Activated CD8-positive, alpha-beta memory T cell treated with anti-CD3 and anti-CD28 coated beads for 48 hours (primary cell): ENCODE measurements at places on chromosomes 1 and 21.
A peak's percentile ranks its signal among the peaks of the same experiment; 100 is the strongest.

DNA sequence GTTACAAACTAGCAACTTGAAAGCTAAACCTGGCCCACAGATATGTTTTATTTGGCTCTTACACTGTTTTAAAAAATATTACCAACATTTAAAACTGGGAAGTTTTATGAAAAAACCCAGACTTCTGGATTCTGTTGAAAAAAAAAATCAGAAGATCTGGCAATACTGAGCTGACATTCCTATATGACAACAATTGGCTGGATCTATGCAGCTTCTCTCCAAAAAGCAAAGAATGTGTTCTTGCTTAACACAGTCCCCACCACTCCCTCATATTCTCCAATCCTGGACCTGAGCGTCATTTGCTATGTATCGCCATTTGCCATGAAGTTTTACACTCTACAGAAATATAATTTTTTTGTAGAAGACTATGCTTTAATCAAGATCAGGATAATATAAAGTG lies 859.6 kb downstream of the LTN1 start:
- no peak for DNase-seq

GRCh38 chr1:6224718-6225117 lies 11.0 kb downstream of the ICMT start:
- DNase-seq, result no peak

- DNase-seq, result peak; percentile 68
Observed at GRCh38 chr1:221839782-221840395, 98.0 kb upstream of the DUSP10 start.

DNA sequence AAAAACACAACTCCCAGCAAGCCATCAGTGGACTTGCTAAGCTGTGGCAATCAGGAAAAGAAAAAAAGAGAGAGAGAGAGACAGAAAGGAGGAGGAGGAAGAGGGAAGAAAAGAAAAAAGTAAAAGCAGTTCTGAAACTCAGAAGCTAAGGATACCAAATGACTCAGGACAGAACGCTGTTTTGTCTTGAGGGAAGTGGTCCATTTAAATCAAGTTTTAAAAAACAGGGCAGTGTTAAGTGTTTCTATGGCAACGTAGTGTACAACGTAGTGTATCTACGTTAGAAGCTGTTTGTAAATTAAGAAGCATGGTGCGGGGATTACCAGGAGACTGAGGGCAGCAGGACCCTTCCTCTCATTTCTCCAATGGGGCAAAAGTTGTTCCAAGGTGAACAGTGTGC lies 5.8 kb downstream of the ADORA3 start:
- DNase-seq, result no peak

GRCh38 chr1:94094469-94095111 lies 26.4 kb downstream of the ABCA4 start:
- no peak for DNase-seq

DNA sequence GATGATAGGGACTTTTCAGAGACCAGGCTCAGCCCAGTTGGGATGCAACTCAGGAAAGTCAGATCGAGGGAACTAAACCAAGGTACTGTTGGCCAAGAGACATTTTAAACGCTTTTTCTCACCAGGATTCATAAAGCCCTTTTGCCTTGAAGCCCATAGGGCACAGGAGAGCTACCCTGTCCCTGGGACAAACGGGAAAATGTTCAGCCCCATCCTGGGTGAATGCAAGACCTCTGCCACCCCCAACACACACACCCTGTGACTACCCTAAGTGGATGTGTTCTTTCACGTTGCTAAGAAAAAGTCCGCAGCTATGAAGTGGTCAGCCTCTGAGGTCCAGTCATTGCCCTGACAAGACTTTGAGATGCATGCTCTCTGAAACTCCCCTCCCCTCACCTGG lies 58.4 kb downstream of the ITPKB start:
- DNase-seq, result no peak

- DNase-seq, result no peak
Observed at GRCh38 chr1:193367863-193368262, 181.4 kb upstream of the B3GALT2 start.

DNA sequence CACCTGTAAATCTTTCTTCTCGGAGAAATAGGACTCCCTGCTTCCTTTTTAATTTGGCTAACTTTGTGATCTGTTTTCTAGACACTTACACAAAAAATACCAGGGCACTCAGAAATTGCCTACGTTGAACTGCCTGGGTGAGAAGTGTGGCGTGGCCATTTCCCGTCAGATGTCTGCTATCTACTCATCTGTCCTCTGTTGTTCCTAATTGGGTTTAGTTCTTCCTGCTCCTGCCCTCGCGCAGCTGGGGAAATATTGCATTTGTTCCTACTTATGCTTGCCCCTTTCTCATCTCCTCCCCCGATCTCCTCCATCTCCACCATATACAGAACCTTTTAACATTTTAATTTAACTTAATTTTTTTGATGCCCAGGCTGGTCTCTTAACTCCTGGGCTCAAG lies 55.1 kb downstream of the CD58 start:
- DNase-seq, result no peak

GRCh38 chr1:7541629-7542028 lies 229.5 kb upstream of the VAMP3 start:
- DNase-seq, result no peak

DNA sequence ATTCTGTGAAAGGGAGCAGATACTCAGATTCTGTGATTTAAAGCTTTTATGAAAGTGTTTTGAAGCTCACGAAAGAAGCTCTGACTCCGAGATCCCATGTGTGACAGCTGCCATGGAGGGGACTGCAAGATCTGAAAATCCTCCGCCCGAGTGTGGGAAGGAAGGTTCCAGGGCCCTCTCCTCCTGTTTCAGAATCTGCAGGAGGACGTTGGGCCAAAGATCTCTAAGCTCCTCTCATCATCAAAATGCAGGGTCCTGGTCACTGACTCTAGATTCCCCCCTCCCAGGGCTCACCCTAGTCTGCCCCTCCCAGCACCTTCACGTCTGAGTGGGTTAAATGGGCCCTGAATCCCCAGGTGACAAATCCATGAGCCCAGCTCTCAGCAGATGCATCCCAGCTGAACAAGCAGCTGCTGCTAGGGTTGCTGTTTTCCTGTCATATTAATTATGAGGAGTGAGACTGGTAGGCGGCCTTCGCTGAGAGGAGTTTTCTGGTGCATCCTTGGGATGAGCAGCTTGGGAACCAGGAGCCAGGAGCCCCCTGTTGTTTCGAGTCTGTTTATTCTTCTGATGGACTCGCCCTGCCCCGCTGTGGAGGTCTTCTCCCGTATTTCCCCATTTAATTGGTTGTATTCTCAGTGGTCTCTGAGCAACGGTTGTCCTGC lies 402.0 kb downstream of the MATN1 start:
- DNase-seq, result no peak

- no peak for DNase-seq
Observed at GRCh38 chr1:111372336-111372965, 55.1 kb downstream of the OVGP1 start.

- DNase-seq, result no peak
Observed at GRCh38 chr1:183480971-183481441, 8.7 kb downstream of the SMG7 start.

GRCh38 chr21:15860541-15860940 lies 130.8 kb downstream of the USP25 start:
- DNase-seq, result no peak

DNA sequence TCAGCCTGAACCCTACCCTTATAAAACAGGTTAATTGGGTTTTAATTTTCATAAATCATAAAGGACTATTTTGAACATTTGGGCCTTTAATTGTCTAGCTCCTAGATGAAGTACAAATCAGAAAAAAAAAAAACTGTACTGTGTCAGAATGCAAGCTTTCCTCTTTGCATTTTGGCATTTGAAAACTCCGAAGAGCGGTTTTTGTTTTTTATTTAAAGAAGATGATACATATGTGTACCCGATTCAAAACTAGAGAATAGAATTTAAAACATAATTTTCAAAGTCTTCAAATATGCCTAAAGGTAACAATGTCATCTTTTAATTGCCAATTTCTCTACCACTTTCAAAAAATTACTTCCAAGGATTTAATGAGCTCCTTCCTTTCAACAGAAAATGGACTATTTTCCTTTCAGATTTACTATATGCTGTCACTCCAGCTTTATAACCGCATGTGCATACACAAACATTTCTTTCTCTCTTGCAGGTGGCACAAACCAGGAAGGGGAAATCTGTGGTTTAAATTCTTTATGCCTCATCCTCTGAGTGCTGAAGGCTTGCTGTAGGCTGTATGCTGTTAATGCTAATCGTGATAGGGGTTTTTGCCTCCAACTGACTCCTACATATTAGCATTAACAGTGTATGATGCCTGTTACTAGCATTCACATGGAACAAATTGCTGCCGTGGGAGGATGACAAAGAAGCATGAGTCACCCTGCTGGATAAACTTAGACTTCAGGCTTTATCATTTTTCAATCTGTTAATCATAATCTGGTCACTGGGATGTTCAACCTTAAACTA lies 33.7 kb downstream of the MRPL39 start:
- no peak for DNase-seq

DNA sequence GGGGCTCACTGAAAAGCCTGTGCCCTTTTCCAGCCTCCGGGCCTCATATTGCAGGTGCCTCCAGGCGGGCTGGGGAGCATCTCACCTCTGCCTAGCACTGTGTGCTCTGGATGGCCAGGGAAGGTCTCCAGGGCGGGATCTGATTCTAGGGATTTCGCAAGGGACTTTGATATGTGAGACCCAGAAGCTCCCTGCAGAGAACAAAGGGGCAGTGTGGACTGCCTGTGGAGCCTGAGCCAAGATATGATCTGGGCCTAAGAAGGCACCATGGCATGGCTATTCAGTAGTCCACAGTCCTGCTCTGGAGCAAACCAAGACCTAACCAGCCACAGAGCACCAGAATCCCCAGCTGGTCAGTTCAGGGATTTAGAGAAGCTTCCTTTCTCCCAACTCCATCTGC lies 157.2 kb downstream of the ST6GALNAC5 start:
- DNase-seq, result no peak

DNA sequence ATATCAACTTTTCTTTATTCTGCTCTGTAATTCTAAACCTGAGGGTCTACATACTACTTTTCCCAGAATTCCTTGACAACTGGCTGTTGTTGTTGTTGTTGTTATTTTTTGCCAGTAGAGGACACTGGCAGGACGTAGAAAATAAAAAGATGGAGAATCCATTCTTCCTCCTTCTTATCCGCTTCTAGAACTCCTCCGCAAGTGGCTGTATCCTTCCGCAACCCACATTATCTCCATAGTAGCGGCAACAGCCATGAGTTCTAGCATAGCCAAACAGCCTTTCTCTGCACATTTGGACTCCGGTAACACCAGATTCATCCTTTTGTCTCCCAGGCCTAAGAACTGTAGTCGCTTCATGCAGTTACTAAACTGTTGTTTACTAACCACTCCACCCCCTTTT lies 91.1 kb upstream of the CACHD1 start:
- no peak for DNase-seq

DNA sequence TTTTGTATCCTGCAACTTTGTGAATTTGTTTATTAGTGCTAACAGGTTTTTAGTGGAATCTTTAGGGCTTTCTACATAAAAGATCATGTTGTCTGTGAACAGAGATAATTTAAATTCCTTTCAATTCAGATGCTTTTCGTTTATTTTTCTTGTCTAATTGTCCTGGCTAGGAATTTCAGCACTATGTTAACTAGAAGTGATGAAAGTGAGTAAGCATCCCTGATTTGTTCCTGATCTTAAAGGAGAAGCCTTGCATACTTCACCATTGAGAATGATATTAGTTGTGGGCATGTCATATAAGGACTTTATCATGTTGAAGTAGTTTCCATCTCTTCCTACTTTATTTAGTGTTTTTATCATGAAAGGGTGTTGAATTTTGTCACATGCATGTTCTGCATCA lies 23.6 kb upstream of the TRIM67 start:
- no peak for DNase-seq

DNA sequence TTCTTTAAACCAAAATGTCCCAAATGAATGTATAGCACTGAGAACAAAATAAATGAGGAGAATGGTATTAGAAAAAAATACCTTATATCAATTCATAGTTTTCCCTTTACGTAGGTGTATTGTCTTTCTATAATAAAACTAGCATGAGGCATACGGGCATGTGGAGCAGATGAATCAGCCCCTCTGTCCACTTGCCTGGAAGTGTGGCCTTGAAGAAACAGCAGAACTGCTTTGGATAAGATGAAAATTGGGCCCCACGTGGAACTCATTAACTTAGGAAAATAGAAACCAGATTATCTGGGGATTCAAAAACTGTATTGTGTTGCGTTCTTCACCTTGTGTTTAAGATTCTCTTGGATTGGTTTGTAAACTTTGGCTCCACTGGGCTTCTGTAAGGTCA lies 356.8 kb upstream of the B3GALT2 start:
- no peak for DNase-seq

DNA sequence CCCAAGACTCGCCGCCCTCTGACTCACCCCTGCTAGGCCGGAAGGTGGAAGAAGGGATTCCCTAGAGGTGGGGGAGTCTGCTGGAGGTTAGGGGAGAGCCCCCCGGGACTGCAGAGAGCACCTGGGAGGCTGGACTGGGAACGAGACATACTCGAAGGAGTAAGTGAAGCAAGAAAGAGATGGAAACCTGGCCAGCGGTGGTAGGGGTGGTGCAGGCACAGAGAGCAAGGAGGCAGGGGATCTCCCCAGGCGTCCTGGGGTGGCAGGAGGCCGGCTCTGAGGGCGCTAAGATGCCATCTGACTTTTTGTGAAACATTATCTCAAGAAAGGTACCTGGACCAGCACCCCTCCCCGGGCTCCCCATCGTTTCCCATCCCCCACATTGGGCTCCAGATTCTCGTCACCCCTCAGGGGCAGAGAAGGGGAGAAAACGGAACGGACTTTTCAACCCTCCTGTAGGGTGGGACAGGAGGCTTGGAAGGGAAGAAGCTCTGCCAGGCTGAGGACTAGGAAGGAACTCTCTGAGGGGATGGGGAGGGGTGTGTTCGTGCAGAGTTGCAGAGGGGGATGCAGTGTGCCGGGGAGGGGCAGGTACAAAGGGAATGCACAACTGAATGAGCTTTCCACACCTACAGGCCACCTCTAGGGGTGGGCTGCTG lies 708 bp downstream of the CHRNB2 start:
- no peak for DNase-seq

DNA sequence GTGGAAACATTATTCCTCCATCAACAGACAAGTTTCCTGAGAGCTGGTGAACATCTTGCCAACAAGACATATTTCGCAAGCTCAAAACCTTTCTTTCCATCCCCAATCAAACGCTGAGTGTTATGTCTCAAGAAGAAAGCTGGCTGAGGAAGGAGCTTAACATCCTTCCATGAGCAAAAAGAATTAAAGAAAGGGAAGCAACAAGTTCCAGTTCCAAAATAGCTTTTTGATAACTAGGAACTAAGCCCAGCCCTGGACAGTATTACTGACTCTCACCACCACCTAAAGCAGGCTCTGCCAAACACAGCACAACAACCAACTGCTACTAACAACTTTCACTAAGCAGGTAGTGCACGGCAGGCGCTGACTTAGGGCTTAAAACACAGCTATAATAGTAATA lies 50.2 kb downstream of the CAPZB start:
- no peak for DNase-seq
